Upper lobe of left lung (tissue), 6 donors: ENCODE measurements at places on chromosomes 3 and 15. TPM values are rescaled to one million over a fixed set of nuclear protein-coding genes. Genes with fewer than 3 reads are reported as not detected.

DNA sequence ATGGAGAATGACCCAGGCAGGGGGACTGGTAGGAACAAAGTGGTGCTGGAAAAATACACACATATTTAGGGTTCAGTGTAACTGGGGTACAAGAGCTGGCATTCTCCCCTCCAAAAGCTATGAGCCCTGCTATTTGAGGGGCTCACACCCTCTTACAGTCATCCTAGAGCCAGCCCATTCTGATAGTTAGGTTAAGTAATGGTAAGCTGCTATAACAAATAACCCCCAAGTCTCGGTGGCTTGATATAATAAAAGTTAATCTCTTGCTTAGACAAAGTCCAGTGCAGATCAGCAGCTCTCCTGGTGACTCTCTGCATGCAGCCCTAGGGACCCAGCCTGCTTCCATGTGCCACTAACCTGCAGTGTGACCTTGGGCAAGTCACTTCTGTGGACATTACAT lies 234.9 kb upstream of the HES1 start:
- no peak overlapping the region for H3K4me3 ChIP-seq
- no peak for DNase-seq
- no peaks in the 10 kb centered on the region for H3K27me3 ChIP-seq
- no peaks in the 10 kb centered on the region for H3K36me3 ChIP-seq

Gene IMPG2
- 0.11 TPM for total RNA-seq

Gene GPR171
- 3.0 TPM for total RNA-seq

Gene TRA2B
- total RNA-seq = 100 TPM

DNA sequence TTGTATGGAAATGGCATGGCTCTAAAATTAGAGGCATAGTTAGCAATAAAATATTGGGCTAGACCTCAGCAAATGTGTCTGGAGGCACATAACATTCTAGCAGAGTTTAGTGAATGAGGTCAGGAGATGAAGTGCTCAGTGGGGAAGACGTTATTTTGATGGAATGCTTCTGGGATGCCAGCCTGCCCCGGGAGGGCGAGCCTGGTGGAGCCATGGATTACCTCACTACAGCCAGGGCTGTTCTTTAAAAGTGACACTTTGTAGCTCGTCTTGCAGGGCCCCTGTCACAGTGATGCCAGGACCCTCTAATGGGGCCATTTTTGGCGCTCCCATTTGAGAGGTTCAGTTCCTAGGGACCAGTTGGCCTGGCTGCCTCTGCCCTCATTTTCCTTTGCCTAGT lies 48.5 kb downstream of the PXYLP1 start:
- H3K36me3 ChIP-seq = peaks cover 7% of the 10 kb centered on the region
- H3K27me3 ChIP-seq = no peaks in the 10 kb centered on the region
- no peak overlapping the region for H3K27ac ChIP-seq
- peaks cover 21% of the 10 kb centered on the region for H3K4me1 ChIP-seq
- H3K4me3 ChIP-seq = no peak overlapping the region
